AG09309 (cell line): ENCODE measurements at places on chromosomes 7 and 10.
A peak's percentile ranks its signal among the peaks of the same experiment; 100 is the strongest.

DNA sequence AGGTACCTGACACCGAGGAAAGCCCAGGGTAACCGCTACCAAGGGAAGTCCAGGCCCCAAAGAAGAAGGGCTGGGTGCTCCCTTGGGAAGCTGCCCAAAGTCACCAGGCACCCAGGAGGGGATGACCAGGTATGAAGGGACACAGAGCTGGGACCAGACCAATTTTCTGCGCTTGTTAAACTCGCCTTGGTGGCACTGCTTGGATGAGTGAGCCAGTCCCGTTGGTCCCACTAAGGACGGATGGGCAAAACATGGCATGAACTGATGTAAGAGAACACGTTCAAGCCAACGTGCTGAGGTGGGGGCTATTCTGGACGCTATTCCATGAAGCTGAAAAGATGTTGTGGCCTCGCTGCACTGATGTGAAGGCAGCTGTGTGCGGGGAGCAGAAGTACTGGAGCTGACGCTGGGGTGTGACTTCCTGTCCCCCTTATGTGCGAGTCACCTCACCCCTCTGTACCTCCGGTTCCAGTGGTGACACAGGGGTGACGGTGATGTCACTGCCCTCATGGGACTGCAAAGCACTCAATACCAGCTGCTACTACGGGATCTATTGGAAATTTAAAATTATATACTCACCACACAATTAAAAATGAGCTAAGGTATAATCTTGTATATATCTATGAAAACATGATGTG is 73.6 kb downstream of the COBL start:
- no peak for DNase-seq

DNA sequence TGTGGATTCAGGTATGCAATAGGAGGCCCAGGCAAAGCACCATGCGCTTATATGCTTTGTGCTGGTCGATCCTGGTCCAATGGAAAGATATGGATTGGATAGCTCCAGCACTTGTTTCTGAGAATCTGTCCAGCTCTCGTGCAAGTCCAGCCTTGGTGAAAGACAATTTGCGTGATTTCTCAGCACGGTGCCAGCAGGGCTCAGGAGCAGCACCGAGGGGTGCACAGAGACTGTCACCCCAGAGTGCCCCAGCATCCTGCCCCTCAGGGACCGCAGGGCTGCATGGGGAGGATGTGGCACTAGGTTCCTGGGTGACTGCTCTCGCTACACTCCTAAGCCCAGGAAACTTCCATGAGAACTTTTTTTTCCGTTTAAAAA is 225.2 kb downstream of the WDR37 start:
- DNase-seq = no peak

DNA sequence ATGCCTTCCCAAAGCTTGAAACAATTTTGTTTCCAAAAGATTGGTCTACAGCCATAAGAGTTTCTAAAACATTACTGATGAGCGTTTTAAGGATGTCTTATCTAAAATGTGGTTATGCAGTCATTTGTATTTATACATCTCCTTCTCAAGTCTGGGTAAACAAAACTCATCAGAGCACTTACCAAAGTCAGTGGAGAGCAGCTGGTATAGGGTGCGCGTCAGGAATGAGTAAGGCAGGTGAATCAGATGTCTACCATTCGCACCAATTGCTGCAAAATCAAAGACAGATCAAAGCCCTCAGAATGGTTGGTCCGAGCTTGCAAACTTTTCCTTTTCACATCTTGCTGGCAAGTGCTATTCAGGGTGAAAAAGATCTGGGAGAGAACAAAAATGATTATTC is 65.6 kb upstream of the FAM171A1 start:
- DNase-seq = peak; percentile 23

- no peak for DNase-seq
Observed at GRCh38 chr7:55350281-55350680, 14.9 kb upstream of the LANCL2 start.

- no peak for DNase-seq
Observed at GRCh38 chr10:127283017-127283416, 86.6 kb upstream of the INSYN2A start.

DNA sequence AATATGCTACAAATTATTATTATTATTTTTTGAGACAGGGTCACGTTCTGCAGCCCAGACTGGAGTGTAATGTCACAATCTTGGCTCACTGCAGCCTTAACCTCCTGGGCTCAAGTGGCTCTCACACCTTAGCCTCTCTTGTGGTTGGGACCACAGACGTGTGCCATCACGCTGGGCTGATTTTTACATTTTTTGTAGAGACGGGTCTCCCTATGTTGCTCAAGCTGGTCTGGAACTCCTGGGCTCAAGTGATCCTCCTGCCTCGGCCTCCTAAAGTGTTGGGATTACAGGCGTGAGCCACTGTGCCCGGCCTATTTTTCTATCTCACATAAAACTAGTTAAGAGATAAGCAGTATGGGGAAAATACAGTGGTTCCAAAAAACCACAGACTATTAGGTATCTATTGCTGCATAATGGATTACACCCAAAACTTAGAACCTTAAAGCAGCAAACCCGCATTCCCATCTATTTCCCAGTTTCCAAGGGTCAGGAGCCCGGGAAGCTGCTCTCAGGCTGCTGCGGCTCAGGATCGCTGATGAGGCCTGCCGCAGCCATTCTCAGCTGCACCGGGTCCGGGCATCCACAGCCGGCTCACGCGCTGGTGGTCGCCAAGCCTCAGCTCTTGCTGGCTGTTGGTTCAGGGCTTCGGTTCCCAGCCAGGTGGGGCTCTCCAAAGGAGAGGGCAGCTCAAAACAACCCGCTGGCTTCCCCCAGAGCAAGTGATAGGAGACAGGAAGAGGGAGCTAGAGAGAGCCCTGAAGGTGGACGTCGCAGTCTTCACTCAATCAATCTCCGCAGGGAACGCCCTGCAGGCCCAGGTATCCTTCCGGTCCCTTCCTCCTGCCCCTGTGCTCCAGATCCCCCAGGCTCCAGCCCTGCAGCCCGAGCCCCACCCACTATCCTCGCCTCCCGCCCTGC is 128.2 kb downstream of the UBE2H start:
- DNase-seq = no peak

DNA sequence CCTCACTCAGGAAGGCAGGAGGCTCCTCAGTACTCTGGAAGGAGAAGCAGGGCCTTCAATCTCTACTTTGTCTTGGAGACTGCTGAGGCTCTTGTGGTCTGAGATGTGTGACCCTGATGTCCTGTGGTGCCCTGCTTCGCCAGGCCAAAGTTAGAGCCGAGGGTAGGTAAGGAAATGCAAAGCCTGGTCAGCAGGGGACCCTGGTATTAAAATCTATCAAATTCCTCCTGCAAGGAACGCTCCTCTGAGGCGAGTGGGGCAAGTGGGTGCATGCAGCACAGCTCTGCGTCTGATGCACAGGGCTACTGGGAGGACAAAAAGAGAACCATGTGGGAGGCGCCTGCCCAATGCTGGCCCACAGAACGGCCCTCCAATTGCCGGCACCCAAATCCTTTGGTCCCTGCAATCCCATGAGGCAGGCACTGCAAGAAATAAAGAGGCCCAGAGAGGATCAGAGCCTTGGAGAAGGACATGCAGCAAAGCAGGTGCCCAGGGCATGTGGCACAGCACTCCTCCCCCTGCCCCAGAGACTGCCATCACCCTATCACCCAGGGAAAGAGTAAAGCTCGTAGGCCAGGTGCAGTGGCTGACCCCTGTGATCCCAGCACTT is 23.1 kb upstream of the ZMIZ1 start:
- DNase-seq = no peak

DNA sequence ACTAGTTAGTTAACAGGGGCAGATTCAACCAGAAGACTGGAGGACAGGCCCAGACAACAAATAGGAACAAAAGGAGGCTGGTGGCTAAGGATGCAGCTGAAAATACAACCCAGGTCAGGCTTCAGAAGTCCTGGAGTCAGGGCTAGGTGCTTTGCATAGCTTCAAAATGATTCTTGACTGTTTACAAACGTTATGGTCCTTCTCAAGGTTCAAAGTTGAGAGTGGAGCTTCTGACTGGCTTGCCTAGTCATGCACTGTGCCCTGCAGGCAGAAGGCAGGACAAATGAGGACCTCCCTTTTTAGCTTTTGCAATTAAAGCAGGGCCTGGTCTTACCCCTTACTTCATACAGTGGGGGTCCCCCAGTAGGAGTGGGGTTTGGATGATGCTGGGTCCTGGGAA is 4.4 kb upstream of the CDH23 start:
- no peak for DNase-seq

GRCh38 chr10:128624656-128625530 is 498.7 kb upstream of the MKI67 start:
- no peak for DNase-seq

- DNase-seq = peak; percentile 14
Observed at GRCh38 chr7:132298790-132299189, 277.5 kb downstream of the PLXNA4 start.

DNA sequence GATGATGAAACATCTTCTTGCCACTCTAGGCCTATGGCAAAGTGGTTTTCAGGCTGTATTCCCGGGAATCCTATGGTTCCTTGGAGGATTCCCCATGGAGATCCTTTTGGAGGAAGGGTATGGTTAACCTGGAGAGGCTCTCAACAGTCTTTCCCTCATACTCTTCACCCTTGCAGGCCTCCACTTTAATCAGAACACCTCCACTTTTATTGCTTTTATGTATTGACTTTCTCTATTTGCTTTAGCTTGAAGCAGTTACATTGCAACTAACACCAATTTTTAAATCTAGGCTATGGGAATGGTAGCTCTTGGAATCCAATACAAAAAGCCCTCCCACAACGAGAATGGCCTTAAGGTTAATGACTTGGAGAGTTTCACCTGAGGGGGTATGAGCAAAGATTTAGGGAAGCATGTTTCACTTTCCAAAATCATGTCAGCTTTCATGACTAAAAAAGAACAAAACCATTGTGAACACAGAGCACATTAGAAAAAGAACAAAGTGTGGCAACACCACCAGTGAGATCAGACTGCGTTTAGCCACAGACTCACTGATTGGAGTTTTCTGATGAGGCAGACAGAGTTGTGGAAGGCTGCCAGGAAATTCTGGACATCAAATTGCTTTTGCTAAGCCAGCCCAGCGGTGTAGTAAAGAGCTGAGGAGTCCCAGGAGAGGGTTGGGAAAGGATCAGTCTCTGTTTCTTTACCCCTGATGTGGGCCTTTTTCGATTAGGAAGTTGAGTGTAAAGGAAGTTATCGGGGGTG is 130.4 kb upstream of the BMPER start:
- DNase-seq = peak; percentile 70

- peak; percentile 95 for DNase-seq
Observed at GRCh38 chr7:116316838-116317628, 106.7 kb downstream of the TES start.

DNA sequence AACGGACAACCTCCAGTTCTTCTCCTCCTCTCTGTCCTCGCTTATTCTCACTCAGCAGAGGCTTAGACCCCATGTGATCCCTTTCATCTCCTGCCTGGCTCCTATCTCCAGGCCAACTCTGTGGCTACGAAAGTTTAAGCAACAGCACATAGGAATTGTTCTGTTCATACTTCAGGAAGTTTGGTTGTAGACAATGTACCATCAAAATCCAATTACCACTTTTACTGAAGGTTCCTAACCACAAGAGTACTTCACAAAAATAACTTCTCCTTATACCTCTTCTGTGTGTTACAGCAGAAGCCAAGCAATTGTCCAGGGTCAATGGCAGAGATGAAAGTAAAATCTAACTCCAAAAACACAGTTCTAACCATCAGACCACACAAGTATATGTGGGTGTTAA is 80.0 kb downstream of the SLC25A13 start:
- no peak for DNase-seq

DNA sequence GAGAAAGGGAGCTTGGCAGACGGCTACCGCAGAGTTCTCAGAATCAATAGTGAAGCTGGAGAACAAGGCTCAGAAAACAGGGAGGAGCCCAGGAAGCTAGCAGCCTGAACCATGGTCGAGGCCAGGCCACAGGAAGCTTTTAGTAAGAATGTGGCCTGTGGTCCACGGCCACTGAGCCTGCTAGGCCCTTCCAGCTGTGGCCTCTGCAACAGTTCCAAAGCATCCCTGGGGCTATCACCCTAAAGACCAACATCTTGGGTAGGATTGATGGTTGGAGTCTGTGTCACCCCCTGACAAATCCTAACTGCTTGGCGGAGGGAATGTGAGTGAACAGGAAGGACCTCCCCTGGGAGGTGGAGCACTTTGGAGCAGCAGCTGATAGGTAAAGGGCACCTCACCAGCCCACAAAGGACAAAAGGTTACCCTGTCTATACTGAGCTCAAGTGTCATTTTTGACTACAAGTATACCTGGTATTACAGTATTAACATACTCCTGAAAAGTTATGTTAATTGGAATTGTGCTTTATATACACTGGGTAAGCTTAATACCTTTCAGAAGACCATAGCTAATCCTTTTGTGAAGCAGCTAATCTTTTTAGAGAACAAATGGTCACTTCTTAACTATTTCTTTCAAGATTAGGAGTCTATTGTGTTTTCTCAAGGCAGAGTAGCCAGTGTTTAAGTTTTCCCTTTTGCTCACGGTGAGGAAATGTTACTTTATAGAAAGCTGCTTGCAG is 18.7 kb downstream of the PTPRE start:
- DNase-seq = no peak

GRCh38 chr10:117553815-117554172 is 11.2 kb downstream of the EMX2 start:
- DNase-seq = no peak

- DNase-seq = no peak
Observed at GRCh38 chr7:100484673-100485045, 932 bp downstream of the NYAP1 start.

GRCh38 chr7:132859199-132859598 is 222.7 kb downstream of the CHCHD3 start:
- no peak for DNase-seq
